Right renal pelvis (tissue), 4 donors: ENCODE measurements at places on chromosomes 7 and 10. TPM values are rescaled to one million over a fixed set of nuclear protein-coding genes. Genes with fewer than 3 reads are reported as not detected.

Gene NKX1-2
- not detected for polyA plus RNA-seq

Gene VAX1
- polyA plus RNA-seq, result 0.01 TPM

Gene AKR1C2
- polyA plus RNA-seq, result 11.4 TPM

Gene AKR1C4
- not detected for polyA plus RNA-seq

Gene FOXI2
- polyA plus RNA-seq, result 1.7 TPM

Gene SPDYE1
- 0.97 TPM for polyA plus RNA-seq

Gene ARMC3
- polyA plus RNA-seq, result 12.9 TPM

Gene ALKBH4
- 10.6 TPM for polyA plus RNA-seq

Gene POLR1F
- 24.5 TPM for polyA plus RNA-seq

Gene LRRTM3
- 5.2 TPM for polyA plus RNA-seq

Gene PRKAG2
- 29.4 TPM for polyA plus RNA-seq

Gene SCIN
- 111 TPM for polyA plus RNA-seq

Gene GRID1
- polyA plus RNA-seq, result 2.1 TPM

Gene CCT6A
- polyA plus RNA-seq, result 201 TPM

Gene NUTM2A
- polyA plus RNA-seq, result 2.0 TPM

Gene NSUN6
- polyA plus RNA-seq, result 21.6 TPM

DNA sequence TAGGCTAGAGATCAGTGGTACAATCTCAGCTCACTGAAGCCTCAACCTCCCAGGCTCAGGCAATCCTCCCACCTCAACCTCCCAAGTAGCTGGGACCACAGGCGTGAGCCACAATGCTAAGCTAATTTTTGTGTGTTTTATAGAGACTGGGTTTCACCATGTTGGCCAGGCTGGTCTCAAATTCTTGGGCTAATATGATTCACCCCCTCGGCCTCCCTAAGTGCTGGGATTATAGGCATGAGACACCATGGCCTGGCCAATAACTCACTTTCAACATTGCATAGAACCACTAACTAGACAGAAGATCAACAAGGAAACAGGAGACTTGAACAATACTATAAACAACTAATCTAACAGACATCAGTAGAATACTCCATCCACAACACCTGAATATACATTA lies 191.7 kb downstream of the LRRN3 start:
- no peak for DNase-seq

DNA sequence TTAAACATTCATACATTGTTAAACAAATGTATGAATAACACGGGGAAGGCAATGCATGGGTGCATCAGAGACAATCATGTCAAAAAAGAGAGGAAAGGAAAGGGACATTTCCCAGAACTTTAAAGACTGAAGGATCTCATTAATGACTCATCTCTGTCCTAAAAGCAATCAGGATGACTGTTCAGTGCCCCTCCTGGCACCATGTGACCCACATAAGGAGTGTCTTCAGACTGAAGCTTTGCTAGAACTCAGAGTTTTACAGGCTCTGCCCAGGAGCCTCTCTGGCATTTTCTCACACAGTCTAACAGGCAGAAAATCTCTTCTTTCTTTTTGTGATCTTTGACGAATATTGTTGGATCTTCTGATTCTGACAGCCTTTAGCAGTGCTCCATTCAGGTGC lies 315.3 kb downstream of the OTUD1 start:
- DNase-seq, result no peak

GRCh38 chr10:60430836-60431597 lies 41.3 kb upstream of the ANK3 start:
- DNase-seq, result no peak

- no peak for DNase-seq
These were observed 718.2 kb downstream of the LRMDA start for GRCh38 chr10:76149602-76150138.

DNA sequence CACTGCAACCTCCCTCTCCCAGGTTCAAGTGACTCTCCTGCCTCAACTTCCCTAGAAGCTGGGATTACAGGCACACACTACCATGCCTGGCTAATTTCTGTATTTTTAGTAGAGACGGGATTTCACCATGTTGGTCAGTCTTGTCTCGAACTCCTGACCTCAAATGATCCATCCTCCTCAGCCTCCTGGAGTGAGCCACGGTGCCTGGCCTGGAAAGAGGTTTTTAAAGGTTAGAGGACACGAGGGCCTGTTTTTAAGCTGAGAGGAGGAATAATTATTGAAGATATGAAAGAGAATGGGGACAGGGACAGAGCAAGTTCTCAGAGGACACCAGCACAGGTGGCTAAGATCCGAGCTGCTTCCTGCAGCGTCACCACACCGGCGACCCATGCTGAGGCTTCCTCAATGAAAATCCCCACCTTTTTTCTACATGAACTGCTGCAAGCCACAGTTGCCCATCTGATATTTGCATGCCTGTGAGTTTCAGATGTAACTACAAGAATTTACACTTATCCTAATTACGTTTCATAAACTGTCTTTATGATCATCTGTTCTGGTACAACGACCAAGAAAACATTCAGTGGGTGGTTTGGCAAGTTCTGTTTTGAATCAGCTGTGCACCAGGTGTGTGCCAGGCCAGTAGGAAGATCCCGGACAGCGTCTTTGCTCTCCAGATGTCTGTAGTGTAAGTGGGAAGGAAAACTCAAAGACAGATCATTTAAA lies 76.0 kb downstream of the HIP1 start:
- DNase-seq, result no peak

DNA sequence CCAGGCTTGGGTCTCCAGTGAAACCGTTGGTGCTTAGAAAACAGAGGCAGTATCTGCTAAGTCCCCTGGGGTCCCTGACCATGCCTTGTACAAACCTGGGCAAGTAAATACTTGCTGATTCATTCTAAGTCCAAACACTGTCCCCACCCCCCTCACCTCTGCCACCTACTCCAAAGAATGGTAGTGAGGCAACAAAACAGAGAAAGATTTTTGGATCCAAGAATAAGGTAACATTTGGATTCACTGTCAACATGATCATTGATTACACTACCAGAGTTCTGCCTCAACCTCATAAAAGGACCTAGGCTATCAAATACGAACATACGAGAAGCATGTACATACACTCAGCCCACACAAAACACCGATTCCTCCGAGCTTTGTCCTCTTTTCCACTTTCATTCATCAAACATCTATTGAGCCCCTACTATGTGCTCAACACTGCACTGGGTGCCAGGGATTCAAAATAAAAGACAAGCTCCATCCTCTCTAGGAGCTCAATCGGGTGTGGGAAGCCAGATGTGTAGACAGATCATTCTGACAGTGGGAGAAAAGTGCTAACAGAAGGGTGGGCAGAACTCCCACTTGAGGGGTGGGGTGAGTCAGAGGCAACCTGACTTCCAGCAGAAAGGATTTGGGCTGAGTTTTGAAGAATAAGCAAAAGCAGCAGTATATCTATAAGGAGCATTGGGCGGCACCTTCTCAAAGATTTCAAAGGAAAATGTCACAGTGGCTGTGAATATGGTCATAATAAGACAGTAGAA lies 71.2 kb downstream of the GFRA1 start:
- no peak for DNase-seq

DNA sequence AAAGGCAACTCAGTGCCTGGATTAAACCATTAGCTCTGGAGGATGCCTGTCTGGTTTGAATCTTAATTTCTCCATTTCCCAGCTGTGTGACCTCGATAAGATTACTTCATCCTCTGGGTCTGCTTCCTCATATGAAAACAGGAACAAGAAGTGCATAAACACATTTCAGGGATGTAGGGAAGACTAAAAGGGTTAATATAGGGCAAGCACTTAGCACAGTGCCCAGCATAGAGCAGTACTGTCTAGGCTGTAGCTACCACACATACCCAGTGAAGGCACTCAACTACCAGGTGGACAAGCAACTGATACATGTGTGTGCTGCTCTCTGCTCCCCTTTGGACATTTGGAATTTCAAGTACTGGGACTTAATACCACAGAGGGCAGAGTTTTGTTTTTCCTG lies 85.4 kb downstream of the KCNMA1 start:
- no peak for DNase-seq

- DNase-seq, result no peak
These were observed 1.3 kb upstream of the RASSF4 start for GRCh38 chr10:44958196-44958897.

DNA sequence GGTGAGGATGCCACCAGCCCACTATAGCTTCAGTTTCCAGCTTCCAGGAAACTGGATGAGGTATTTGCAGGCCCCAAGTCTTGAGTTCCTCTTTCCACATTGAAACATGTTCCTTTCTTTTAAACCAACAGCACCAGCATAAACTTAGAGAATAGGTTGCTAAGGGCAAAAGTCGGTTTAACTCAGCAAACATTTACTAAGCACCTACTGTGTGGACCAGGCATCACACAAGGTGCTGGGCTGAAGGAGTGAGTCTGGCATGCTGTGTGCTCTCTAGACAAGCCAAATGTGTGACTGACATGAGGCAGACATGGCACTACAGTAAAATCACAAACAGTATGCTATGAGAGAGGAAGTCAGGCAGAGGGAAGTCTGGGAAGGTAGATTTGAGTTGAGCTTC lies 11.0 kb upstream of the RASSF4 start:
- no peak for DNase-seq

- no peak for DNase-seq
These were observed 1.2 kb downstream of the COL26A1 start for GRCh38 chr7:101363734-101364374.

- no peak for DNase-seq
These were observed 72.1 kb upstream of the FGL2 start for GRCh38 chr7:77271766-77272165.

- no peak for DNase-seq
These were observed 27.3 kb upstream of the IFRD1 start for GRCh38 chr7:112422842-112423496.

DNA sequence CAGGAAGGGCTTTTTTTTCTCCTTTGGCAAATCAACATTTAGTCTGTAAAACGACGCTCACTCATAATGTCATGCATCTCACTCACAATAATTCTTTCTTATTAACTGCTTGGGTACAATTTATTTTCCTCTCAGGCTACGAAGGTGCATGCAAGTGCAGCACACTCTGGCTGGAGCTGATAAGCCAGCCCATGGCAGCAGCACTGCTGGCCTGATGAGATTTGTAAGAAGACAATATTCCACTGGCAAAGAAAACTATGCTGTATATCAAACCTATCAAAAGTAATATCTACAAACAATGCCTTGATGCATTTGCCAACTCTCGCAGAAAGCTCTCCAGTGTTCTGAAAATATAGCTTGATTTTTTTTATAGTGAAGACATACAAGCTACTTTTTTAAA lies 170.0 kb upstream of the PHF14 start:
- no peak for DNase-seq

GRCh38 chr10:178723-179122 lies 43.5 kb downstream of the ZMYND11 start:
- DNase-seq, result no peak

GRCh38 chr10:104938031-104938430 lies 296.9 kb downstream of the SORCS3 start:
- DNase-seq, result no peak

- DNase-seq, result no peak
These were observed 20.6 kb upstream of the HDAC9 start for GRCh38 chr7:18474944-18475343.

DNA sequence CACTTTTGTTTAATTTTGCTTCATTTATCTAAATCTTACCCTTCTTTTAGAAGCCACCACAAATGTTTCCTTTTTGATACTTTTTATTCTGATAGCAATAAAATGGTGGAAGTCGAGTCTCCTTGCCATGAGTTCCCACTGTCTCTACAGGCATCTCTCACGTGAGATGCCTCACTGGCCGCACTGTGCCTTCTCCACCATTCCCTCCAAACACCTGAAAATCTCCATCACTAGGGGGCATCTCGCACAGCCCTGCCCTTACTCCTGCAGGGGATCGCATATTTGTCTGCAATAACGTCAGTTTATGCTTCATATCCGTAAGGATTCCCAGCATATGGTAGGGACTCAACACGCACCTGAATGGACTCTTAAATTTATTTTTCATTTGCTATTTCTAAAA lies 56.3 kb upstream of the NCAPG2 start:
- no peak for DNase-seq

GRCh38 chr10:116470768-116471415 lies 43.2 kb downstream of the PNLIPRP3 start:
- no peak for DNase-seq

GRCh38 chr7:42106562-42106961 lies 130.4 kb downstream of the GLI3 start:
- DNase-seq, result no peak

GRCh38 chr7:40915071-40915470 lies 780.3 kb downstream of the SUGCT start:
- no peak for DNase-seq

- DNase-seq, result no peak
These were observed 572 bp downstream of the ATP5MF start for GRCh38 chr7:99465421-99465768.

DNA sequence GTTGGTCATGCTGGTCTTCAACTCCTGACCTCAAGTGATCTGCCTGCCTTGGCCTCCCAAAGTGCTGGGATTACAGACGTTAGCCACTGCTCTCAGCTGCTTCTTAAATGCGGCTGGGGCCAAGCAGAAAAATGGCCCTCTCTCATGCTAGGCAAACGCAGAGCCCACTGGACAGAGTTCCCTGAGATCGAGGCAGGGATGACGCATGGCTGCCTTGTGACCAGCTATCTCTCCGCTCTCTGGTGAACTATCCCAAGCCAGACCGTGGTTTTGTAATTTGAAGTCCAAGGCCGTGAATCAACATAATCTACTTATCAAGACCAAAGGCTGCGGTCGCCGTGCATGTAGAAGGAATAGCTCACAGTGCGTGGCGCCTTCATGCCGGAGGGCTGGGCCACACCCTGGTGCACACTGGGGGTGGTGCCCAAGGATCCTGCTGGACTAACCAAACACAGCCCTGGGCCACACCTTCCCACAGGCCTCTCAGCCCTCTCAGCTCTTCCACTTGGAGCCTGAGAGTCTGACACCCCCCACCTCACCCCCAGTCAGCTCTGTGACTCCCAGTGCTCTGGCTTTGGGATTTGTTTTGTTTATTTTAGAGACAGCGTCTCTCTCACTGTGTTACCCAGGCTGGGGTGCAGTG lies 88.1 kb upstream of the CUX1 start:
- DNase-seq, result no peak

DNA sequence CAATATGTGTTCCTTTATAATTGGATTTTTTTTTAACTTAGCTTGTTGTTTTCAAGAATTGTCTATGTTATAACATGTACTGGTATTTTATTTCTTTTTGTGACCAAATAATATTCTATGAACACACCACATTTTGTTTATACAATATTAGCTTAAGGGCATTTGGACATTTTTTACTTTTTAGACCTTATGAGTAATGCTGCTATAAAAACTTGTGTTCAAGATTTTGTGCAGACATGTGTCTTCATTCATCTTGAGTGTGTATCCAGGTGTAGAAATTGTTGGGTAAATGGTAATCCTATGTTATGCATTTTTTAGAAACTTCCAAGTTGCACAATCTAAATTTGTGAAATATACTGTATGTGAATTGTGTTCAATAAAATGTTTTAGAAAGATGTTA lies 936.7 kb downstream of the CCSER2 start:
- no peak for DNase-seq

- no peak for DNase-seq
These were observed 14.5 kb downstream of the LIMK1 start for GRCh38 chr7:74097937-74098614.

GRCh38 chr7:50591480-50592438 lies 26.6 kb upstream of the DDC start:
- no peak for DNase-seq
